Caco-2 (cell line): ENCODE measurements at places on chromosomes 16 and 17. TPM values are rescaled to one million over a fixed set of nuclear protein-coding genes. Genes with fewer than 3 reads are reported as not detected.

ULK2 gene
- 7.5 and 9.2 TPM in 2 replicates for total RNA-seq

KRT40 gene
- not detected in 2 replicates for total RNA-seq

CBFA2T3 gene
- total RNA-seq = 0.35 and 2.1 TPM in 2 replicates

P2RX1 gene
- 0.23 TPM in 1 of 2 replicates, not detected in the other for total RNA-seq

EPOP gene
- total RNA-seq = 17.1 and 19.1 TPM in 2 replicates

TAT gene
- not detected in 2 replicates for total RNA-seq

KRT33A gene
- not detected in 2 replicates for total RNA-seq

TNFRSF17 gene
- total RNA-seq = not detected in 2 replicates

RNF222 gene
- total RNA-seq = not detected in 2 replicates

C17orf50 gene
- total RNA-seq = not detected in 2 replicates

GSE1 gene
- total RNA-seq = 140 and 142 TPM in 2 replicates

ITGAD gene
- total RNA-seq = not detected in 2 replicates

ARRB2 gene
- 37.1 and 37.8 TPM in 2 replicates for total RNA-seq

IGSF6 gene
- not detected in 2 replicates for total RNA-seq

OR1F1 gene
- total RNA-seq = not detected in 2 replicates

KRT24 gene
- total RNA-seq = 0.16 TPM in 1 of 2 replicates, not detected in the other

EVI2A gene
- total RNA-seq = not detected in 2 replicates

ASGR1 gene
- 8.3 and 9.2 TPM in 2 replicates for total RNA-seq

BAHCC1 gene
- total RNA-seq = 10.2 and 15.5 TPM in 2 replicates

SEPTIN1 gene
- total RNA-seq = 0.21 and 0.34 TPM in 2 replicates

ACSM2B gene
- 0.56 and 1.4 TPM in 2 replicates for total RNA-seq

CHST4 gene
- total RNA-seq = not detected in 2 replicates

TMEM235 gene
- not detected in 2 replicates for total RNA-seq

RAB11FIP4 gene
- 84.2 and 90.3 TPM in 2 replicates for total RNA-seq

LRRC46 gene
- total RNA-seq = 1.4 and 2.3 TPM in 2 replicates

PIMREG gene
- 15.8 and 15.9 TPM in 2 replicates for total RNA-seq

ENPP7 gene
- total RNA-seq = 0.30 and 0.34 TPM in 2 replicates

MARVELD3 gene
- 50.6 and 51.7 TPM in 2 replicates for total RNA-seq

NR1D1 gene
- 8.9 and 11.3 TPM in 2 replicates for total RNA-seq

IRX6 gene
- total RNA-seq = not detected in 2 replicates
